Stimulated activated CD8-positive, alpha-beta memory T cell treated with anti-CD3 and anti-CD28 coated beads, Interleukin-4, amount 100 ng/mL, for 4 hours (primary cell): ENCODE measurements at places on chromosomes 13 and 19.

GRCh38 chr13:46025157-46025556 is 27.4 kb downstream of the ZC3H13 start:
- DNase-seq = no peak

- no peak for DNase-seq
Observed at GRCh38 chr13:24216176-24216575, 55.7 kb downstream of the SPATA13 start.

DNA sequence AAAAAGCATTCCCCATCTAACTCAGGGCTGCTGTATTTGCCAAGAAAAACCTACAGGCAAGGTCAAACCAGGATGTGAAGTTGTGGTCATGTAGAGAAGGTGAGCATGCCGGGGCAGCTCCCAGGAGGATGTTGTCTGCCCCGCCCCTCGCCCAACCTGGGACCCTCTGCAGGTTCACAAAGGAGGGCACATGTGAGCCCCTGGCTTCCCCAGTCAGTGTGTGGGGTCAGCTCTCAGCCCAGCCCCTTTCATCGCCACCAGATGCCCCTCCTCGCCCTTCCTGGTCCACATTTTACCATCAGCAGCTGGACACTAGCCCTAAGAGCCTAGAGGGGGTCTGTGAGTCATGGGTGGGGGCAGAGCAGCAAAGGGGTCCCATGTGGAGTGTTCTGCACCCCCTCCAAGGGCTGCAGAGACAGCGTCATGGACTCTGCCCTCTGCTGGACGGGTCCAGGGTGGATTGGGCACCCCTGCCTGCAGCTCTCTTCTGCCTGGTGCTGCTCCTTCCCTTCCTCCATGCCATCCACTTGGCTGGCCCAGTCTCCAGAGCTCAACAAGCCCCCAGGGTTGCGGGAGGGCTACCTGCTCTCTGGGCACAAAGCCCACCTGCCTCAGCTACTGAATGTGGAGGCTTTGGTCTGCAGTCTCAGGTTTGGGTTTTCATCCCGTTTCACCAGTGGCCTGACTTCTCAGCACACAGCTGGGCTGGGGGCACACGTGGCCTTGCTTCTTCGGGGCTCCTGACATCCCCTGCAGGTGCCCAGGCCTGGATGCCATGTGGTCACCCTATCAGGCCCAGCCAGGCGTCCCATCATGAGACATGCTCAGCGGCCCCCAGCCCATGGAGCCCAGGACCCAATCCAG is 3.7 kb downstream of the PLEKHF1 start:
- no peak for DNase-seq

- DNase-seq = no peak
Observed at GRCh38 chr13:46361276-46361934, 25.6 kb downstream of the RUBCNL start.

- no peak for DNase-seq
Observed at GRCh38 chr13:35995136-35995535, 136.0 kb downstream of the DCLK1 start.

DNA sequence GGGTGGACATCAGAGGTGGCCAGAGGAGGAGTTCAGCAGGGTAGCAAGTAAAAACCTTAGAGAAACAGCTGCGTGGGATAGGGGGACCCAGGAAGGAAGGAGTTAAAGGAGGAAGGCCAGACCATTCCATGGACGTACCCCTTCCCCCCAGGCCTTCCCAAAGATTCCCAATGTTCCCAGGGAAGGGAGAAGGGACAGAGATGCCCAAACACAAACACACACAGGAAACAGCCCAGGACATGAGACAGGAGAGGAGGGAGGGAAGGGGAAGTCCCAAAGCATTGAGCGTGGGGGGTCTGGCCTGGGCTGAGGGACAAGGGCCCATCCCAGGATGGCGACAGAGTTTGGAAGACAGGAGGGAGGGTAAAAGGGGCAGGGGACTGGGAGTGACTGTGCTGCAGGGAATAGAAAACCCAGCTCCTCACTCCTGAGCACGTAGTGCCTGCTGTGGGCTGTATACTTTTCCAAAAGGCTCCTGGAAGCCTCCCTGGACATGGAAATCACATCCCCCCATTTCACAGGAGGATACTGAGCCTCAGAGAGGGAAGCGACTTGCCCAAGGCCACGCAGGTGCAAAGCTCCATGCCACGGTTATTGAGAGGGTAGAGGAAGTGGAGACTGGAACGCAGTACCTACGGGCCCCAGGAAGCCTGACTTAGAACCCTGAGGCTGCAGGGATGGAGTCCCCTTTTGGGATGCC is 1.1 kb downstream of the SYDE1 start:
- DNase-seq = no peak

- no peak for DNase-seq
Observed at GRCh38 chr13:106310291-106310865, 225.1 kb downstream of the EFNB2 start.

DNA sequence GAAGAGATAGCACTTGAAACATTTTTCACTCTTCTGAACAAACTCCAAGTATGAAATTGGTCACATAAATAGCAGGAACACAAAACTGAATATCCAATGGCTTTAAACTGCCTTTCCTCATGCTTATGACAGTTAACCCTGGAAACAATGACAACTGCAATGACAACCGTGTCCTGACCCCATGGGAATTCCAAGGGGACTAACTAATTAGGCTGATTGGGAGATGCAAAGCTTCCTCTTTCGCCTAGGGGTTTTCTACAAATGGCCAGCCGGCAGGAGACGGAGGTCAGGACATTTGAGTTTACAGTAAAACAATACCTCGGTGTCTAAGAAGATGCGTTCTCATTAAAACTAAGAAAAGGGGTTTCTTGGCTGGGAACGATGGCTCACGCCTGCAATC is 53.0 kb upstream of the URAD start:
- DNase-seq = no peak
